ENCODE measurements at places on chromosomes 2 and 18. TPM values are rescaled to one million over a fixed set of nuclear protein-coding genes. Genes with fewer than 3 reads are reported as not detected.

The DSEL gene
- 4.0 TPM for polyA plus RNA-seq

GRCh38 chr2:263774-264492 is at the start of gene SH3YL1:
Gene SH3YL1 (minus strand): TSS chr2:264032. CDS start chr2:263984, 48 bp downstream.
- peak within 1 kb of the TSS; percentile 99 for H3K27ac ChIP-seq
- peak; percentile 89 for DNase-seq
- peaks cover 27% of the 10 kb centered on the region for H3K4me1 ChIP-seq
- no peaks in the 10 kb centered on the region for H3K36me3 ChIP-seq
- H3K27me3 ChIP-seq = no peaks in the 10 kb centered on the region

GRCh38 chr2:12734914-12735654 is 18.3 kb downstream of the TRIB2 start:
- H3K27ac ChIP-seq = no peak overlapping the region
- no peaks in the 10 kb centered on the region for H3K27me3 ChIP-seq
- no peak for DNase-seq
- H3K36me3 ChIP-seq = no peaks in the 10 kb centered on the region
- H3K4me3 ChIP-seq = no peak overlapping the region
- no peaks in the 10 kb centered on the region for H3K4me1 ChIP-seq

GRCh38 chr2:131827481-131828163 is 299.9 kb downstream of the CCDC74A start:
- H3K4me1 ChIP-seq = no peaks in the 10 kb centered on the region
- H3K27ac ChIP-seq = no peak overlapping the region
- no peaks in the 10 kb centered on the region for H3K36me3 ChIP-seq
- H3K4me3 ChIP-seq = no peak overlapping the region

GRCh38 chr2:212995920-212996319 is 155.5 kb downstream of the IKZF2 start:
- no peak overlapping the region for H3K27ac ChIP-seq
- DNase-seq = no peak
- no peaks in the 10 kb centered on the region for H3K36me3 ChIP-seq
- no peaks in the 10 kb centered on the region for H3K27me3 ChIP-seq

DNA sequence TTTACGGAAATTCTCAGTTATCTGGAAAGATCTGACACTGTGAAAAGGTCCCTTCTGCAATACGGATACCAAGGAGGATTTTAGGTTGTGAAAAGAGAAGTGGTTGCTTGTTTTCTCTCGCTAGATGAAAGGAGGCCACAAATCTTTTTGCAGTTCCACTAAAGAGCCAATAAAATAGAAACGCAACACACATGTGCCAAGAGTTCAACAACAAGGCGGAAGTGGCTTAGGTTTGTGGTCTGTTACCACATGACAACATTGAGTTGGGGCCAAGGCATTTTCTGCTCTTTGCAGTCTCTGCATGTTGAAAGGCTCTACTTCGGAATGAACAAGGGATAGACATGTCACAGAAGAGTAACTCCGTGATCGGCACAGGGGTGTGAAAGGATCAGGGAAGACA is 115.7 kb upstream of the OSR1 start:
- H3K27ac ChIP-seq = no peak overlapping the region
- no peaks in the 10 kb centered on the region for H3K27me3 ChIP-seq
- H3K4me3 ChIP-seq = no peak overlapping the region
- no peaks in the 10 kb centered on the region for H3K36me3 ChIP-seq
- DNase-seq = peak; percentile 28
